Stimulated activated CD8-positive, alpha-beta memory T cell treated with anti-CD3 and anti-CD28 coated beads, Interleukin-7, amount 100 ng/mL, for 1 hour (primary cell): ENCODE measurements at places on chromosomes 2 and 18.

DNA sequence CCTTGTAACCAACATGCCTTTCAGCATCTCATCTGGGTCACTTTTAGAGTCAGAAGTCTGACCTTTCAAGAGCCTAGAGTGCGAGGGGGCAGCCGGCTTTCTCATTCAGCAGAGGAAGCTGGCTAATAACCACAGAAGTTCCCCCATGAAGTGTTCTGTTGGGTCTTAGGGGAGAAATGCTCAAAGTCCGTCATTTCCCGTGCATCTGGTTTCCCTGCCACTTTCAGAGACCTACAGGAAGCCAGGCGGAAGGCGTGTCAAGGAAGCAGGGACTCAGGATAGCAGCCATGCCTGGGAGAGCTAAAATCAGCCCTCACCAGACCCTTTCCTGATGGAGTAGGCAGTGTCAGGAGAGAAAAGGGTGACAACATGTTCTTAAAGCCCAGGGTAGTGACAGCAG is 301.8 kb upstream of the ID2 start:
- DNase-seq, result no peak

- no peak for DNase-seq
These were observed 418.3 kb downstream of the LPIN1 start for GRCh38 chr2:12164689-12165088.

DNA sequence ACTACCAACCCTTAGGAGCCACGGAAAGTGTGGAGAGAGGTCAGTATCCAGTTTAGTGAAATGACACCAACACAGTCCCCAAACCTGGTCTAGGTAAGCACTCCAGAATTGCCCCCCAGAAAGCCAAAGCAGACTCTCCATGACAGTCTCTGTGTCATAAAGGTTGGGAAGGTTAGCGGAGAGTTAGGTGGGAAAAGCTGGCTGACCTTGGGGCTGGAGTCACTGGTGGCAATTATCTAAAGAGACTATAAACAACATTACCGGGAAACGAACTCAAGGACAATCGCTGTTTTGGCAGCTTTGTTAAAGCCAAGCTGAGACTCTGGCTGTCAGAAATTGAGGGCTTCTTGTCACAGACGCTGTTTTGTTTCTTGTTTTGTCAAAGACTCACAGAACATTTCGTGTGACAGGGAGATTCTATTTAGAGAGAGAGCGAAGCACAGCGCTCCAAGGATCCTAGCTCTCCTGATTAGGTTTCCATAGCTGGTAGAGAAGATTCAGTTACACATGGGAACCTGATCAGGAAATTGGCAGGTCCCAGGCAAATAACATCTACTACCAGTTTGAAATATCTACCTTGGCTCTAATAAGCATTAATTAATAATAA is 111.3 kb downstream of the LNPK start:
- DNase-seq, result no peak

DNA sequence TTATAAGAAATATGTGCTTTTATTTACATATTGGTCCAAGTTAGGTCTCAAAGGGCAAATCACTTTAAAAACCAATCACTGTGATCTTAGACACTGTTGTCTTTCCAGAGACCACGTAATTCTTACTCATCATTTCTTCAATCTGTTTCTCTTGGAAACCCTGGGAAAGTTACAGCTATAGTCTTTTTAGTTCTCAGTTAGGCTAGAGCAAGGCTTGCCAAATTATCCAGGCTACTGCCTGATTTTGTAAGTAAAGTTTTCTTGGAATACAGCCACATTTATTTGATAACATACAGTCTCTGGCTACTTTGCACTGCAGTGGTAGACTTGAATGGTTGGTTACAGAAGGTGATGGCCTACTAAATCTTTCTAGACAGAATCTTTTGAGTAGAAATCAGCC is 106.0 kb downstream of the KIAA1328 start:
- DNase-seq, result no peak

DNA sequence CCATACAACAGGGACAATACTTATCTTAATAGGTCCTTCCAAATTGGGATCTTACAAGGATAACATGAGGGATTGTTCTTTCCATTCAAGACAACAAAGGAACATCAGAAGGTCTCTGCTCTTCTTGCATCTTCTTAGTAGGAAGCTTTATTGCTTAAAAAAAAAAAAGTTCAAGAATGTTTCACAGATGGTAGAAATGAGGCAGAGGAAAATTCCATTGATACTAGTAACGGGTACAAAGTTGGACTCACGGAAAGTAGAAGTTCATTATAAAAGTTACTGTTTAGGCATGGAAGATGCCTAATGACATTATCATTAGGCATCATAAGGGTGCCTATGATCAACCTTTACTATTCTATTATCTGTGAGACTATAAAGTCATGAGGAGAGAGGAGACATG is 136.2 kb downstream of the LAMA3 start:
- DNase-seq, result no peak
